Smooth muscle cell of the brain vasculature (primary cell): ENCODE measurements at places on chromosomes 5 and 9.

- DNase-seq: no peak
Measured at GRCh38 chr9:133921866-133922265, 70.3 kb downstream of the VAV2 start.

- no peak for DNase-seq
Measured at GRCh38 chr5:124436294-124436693, 310.1 kb downstream of the ZNF608 start.

DNA sequence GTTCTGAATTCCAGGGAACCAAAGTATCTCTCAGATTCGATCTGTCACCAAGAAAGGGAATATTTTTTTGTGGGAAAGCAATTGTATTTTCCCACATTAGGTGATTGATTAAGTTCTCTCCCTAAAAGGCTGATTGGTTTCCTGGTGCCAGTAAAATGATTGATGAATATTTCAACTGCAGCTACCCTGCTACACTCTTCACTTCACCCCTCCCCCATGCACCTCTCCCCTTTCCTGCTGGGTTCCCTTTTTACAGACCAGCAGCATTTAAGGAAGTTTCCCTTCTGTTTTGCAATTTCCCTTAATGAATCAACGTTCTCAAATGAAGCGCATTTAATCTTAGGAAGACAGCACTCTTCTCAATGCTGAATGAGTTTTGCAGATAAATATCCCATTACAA, 13.1 kb downstream of the NR6A1 start:
- DNase-seq: no peak

DNA sequence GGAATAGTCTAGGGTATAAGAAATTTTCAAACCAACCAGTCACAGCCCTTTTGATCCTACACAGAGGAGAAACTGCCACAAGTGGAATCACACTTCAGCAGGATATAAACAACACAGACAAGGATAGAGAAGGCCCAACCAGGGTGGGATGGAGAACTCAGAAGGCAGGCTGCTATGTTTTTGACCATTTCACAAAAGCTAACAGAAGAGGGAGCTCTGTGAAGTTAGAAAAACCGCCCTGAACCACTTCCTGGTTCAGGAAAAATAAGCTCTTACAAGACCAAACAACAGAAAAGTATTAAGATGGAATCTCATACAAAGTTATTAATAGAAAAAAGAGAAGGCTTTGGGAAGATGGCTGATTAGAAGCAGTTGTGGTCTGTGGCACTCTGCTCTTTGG, 960 bp upstream of the IFNB1 start:
- no peak for DNase-seq

DNA sequence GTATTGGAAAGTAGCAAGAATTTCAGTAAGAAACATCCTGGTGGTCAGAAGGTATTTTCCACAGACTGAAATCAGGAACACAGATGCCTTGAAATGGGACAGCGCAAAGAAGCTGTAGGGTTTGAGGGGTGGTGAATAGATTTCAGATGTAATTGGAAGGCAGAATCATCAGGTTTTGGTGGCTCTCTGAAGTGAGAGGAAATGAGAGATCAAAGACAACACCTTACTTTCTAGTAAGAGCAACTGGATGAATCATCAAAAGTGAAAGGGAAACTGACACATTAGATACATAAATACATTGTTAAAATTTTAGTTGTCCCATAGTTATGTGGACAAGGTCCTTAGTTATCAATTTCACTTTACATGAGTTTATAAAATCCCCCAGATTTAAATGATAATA, 188.2 kb upstream of the SLC27A6 start:
- DNase-seq: no peak

GRCh38 chr5:109986726-109987125, 297.0 kb downstream of the MAN2A1 start:
- DNase-seq: no peak

DNA sequence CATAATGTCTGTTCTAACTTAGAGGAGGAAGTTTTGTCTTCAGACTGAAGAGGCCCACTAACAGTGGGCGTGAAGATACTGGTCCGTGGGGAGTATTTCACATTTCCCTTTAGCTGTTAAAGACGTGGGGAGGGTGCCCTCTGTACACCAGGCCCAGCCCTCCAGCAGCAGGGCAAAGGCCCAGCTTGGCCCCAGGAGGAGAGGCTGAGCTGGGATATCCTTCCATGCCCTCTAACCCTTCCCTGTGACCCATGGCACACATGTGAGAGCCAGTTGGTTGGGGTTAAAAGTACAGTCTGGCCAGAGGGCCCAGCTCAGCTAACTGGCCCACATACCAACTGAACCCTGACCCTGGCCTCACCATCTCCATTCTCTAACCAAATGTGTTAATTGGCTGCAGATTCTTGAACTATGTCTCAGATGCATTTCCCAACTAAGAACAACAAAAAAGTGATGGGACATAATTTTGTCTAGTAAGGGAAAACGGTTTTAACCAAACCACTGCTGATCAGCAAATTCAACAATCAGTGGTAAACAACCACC, 74.4 kb downstream of the LHFPL2 start:
- DNase-seq: no peak

GRCh38 chr5:179008667-179009066, 13.5 kb upstream of the GRM6 start:
- no peak for DNase-seq

DNA sequence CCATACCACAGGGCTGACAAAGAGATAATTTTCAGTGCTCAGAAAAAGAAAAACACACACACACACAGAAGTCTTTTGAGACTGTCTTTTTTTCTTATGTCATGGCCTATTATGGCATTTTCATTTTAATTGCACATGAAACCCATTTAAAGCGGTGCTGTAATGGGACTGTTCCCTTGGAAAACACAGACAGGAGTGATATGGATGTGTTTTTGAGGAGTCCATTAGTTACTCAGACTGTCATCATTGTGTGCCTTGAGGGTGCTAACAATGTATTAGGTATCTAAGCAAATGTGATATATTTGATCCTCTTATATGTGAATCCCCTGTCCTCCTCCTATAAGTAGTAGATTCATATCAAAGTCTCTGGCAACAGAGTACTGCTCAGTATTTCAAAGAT, 642.0 kb upstream of the WWC1 start:
- no peak for DNase-seq

DNA sequence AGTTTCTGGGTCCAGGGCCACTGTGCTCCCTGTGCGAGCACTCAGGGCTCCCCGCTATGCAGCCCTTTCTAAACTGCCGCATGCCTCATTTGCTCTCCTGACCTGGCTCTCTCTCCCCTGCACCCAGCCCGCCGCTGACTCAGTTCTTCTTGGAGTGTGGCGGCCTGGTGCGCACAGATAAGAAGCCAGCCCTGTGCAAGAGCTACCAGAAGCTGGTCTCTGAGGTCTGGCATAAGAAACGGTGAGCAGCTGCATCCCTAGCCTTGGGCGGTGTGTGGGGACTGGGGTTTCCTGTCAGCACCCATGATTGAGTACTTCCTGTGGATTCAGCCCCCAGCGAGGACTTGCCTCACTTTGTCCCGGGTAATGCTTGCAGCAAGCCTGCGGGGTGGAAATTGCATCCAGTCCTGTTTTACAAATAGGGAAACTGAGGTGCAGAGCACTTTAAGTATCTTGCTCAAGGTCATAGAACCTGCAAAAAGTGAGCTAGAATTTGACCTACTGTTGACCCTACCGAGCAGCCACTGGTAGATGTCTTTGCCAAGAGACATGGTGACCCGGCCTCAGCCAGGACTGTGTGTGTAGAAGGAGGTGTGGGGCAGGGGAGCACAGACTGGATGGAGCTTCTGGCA, 27.9 kb downstream of the USP20 start:
- DNase-seq: no peak

- DNase-seq: no peak
Measured at GRCh38 chr5:154727361-154727760, 27.8 kb upstream of the LARP1 start.

- DNase-seq: no peak
Measured at GRCh38 chr9:137042751-137043727, 2.9 kb downstream of the NPDC1 start.
